ENCODE measurements at places on chromosomes 3 and 15.

DNA sequence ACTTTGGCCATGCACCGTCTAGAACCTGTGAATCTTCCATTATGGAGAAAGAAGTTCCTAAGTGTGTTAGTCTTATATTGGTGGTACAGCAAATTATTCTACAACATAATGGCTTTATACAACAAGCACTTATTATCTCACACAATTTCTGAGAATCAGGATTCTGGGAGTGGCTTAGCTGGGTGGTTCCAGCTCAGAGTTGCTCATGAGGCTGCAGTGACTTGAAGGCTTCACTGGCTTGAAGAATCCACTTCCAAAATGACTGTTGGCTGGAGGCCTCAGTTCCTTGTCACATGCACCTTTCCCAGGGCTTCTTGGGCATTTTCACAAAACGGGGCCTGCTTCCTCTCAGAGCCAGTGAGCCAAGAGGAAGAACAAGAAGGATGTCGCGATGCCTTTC, 82.3 kb upstream of the RNF7 start:
- no peak for DNase-seq

DNA sequence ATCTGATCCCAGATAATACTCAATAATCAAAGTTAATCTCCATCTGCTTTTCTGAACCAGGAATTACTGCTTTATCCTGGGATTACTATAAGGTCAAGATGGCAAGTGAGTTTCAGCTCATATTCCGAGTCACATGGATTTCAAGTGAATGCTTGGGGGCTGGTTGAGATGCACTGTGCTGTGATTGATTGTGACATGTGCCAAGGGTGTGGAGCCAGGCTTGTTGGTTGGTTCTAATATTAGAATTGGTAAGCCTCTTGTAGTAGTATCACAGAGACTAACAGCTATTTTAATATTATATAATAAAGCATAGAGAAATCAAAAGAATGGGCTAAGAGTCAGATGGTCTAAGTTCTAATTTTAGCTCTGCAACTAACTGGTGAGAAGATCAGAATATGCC, 74.2 kb upstream of the ICE2 start:
- no peak for DNase-seq

- no peak for DNase-seq
Observed at GRCh38 chr3:38268522-38268921, 2.9 kb downstream of the SLC22A13 start.

- no peak for DNase-seq
Observed at GRCh38 chr3:159074756-159075701, 273.2 kb downstream of the MFSD1 start.

GRCh38 chr3:169657351-169658124, 6.0 kb downstream of the MECOM start:
- DNase-seq = no peak
